ENCODE measurements at places on chromosomes 3 and 15.

- DNase-seq, result no peak
Observed at GRCh38 chr3:49792371-49793150, 6.2 kb upstream of the IP6K1 start.

DNA sequence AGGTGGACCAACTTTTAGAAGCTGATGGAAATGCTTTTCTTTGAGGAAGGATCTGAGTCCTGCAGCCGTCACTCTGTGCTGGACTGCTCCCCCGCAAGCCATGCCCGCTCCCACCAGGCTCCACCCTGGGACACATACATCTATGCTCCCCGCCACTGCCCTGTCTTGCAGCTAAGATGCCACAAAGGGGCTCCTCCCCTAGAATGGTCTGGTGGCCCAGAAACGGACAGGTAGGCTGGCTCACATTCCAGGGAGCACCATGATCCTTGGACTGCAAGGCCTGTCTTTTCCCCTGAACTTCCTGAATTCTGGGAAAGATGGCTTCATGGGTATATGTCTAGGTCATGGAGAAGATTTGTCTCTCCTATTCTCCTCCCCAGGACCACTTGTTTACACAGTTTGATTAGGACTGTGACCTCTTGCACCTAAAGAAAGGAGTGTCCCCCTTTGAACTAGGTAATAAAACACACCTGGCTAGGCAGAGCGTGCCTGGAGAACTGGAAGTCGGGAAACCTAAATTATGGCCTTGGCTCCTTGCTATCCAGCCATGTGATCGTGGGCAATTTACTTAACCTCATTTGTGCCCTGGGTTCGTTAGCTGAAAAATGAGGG, 220.9 kb upstream of the BHLHE40 start:
- DNase-seq, result no peak

GRCh38 chr15:56798639-56799038, 65.3 kb upstream of the ZNF280D start:
- DNase-seq, result no peak

DNA sequence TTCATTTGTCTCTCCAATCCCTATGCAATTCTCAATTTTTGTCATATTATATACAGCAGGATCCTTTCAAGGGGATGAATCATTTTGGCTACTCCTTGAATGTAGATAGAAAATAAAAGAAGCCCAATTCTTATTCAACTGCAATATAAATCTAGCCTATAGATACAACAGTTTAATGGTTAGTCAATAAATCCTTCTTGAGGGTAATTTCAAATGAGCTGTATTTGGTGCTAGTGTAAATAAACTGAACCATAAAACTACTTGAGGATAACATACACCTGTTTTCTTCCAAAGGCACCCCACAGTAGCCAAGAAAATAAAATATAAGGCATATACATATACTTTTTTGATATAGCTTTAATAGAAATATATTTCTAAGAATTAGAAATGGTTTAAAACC, 830.3 kb downstream of the ROBO1 start:
- DNase-seq, result no peak

DNA sequence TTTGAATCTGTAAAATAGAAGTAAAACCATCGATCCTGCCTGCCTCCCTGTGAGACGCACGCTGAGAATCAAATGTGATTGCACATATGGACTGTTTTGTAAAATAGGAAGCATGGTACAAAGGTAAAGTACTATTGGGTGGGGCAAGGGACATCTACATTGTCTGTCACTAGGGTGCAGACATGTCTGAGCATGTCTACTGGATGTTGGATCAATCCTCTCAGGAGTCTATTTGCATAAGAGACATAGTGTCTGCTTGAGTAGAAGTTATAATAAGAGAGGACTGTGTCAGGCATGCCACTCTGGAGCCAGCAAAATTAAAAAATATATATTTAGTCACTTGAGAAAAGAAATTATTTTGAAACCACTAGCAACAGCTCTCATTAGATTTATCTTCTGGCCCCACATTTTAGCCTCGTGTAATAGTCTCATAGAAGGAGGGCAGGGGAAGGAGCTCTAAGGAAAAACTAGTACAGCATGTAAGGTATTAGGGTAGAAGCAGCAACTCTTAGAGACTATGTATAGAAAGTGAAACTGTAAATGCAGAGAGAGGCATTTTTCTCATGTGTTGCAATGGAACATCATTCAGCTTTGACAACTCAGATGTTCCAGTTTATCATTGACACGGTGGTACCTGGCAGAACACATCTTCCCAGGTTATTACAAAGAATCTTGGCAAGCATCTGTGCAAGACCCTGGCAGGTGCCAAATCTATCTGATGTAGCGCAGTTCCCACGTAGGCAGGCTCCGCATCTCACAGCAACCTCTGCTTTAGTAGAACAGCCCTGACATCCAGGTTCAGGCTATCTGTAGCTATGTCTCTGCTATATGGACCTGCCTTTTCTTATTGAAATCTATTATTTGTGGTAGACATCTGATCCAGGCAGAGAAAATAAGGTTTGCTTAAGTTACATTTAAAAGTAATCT, 85.2 kb upstream of the CHL1 start:
- no peak for DNase-seq

DNA sequence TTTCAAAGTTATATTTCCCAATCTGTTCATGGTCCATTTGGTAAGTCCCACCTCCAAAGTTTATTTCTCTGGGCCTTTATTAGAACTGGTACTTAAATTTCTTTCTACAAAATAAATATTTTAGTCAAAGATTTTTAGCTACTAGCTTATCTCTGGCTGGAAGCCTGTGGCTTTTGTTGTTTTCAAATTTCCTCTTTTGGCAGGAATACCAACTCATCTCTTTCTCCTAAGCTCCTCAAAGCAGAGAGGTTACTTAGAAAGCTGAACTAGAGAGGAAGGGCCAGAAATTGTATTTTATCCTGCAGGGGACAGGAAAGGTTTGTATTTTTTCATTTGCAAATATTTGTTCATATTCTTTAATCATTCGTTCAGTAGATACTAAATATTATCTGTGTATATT, 227.8 kb downstream of the TBL1XR1 start:
- no peak for DNase-seq

DNA sequence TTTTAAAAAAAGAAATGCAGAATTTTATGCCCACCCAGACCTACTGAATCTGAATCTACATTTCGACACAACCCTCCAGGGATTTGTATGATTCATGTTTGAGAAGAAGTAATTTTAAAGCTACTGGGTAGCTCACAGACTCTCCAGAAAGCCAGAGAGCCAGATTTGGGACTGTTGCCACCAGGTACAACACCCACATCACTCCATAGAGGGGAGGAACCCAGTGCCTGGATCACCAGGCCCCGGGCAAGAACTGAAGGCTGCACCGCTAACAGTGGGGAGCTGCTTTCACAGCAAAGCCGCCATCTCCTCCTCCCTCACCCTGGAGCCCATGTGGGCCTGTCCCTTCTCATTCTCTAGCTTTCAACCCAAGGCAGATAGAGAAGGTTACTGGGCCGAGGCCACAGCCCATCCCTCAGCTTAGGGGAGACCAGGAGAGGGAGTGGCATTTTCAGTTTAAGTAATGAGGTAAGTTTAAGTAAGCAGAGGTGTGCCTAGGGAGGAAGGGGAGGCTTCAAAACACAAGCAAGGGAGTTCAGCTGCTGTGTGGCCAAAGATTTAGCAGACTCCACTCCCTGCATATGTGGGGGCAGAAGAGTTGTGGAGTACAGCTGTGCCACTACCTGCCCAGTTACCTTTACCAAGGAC, 109.8 kb downstream of the IL12A start:
- no peak for DNase-seq

DNA sequence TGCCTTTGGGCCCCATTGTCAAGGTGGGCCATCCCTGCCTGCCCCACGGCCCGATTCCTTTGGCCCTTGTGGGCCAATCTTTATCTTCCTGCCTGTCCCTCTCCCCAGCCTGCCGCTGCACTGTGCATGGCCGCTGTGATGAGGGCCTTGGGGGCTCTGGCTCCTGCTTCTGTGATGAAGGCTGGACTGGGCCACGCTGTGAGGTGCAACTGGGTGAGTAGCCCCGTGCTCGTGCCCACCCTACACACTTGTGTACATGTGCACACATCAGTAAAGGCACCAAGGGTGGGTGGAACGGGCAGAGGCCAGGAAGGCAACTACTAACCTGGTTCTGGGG, 12.2 kb downstream of the NT5DC2 start:
- DNase-seq, result no peak

- no peak for DNase-seq
Observed at GRCh38 chr3:124352149-124352539, 360.2 kb upstream of the ROPN1 start.

DNA sequence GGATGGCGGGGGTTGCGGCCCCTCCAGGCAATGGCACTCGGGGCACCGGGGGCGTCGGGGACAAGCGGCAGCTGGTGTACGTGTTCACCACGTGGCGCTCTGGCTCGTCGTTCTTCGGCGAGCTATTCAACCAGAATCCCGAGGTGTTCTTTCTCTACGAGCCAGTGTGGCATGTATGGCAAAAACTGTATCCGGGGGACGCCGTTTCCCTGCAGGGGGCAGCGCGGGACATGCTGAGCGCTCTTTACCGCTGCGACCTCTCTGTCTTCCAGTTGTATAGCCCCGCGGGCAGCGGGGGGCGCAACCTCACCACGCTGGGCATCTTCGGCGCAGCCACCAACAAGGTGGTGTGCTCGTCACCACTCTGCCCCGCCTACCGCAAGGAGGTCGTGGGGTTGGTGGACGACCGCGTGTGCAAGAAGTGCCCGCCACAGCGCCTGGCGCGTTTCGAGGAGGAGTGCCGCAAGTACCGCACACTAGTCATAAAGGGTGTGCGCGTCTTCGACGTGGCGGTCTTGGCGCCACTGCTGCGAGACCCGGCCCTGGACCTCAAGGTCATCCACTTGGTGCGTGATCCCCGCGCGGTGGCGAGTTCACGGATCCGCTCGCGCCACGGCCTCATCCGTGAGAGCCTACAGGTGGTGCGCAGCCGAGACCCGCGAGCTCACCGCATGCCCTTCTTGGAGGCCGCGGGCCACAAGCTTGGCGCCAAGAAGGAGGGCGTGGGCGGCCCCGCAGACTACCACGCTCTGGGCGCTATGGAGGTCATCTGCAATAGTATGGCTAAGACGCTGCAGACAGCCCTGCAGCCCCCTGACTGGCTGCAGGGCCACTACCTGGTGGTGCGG, 1.9 kb downstream of the CHST2 start:
- DNase-seq, result peak; percentile 85
